ENCODE measurements at places on chromosomes 1 and 21.

DNA sequence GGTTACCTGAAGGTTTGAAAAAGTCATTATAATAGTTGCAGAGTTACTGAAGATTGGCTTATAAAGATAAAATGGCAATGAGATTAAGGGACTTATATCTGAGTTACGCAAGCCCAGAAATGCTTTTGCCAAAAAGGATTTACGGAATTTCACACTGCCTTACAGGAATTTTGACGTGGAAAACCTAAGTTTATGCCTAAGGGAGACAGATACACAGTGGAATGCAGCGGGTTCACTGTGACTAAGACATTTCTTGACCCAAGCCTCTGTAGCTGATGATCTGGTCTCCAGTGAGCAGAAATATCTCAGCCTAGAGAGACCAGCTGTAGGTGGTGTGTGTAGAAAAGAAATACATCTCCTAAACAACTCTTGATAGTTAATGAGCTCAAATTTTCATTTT lies 10.1 kb upstream of the EXO1 start:
- no peak overlapping the region for H3K27ac ChIP-seq
- no peak overlapping the region for H3K4me3 ChIP-seq
- no peaks in the 10 kb centered on the region for H3K4me1 ChIP-seq
- DNase-seq = no peak

GRCh38 chr1:233085566-233085965 lies 135.2 kb downstream of the NTPCR start:
- H3K4me1 ChIP-seq = no peaks in the 10 kb centered on the region
- no peaks in the 10 kb centered on the region for H3K27me3 ChIP-seq
- no peaks in the 10 kb centered on the region for H3K36me3 ChIP-seq
- H3K4me3 ChIP-seq = no peak overlapping the region
- no peak overlapping the region for H3K27ac ChIP-seq

DNA sequence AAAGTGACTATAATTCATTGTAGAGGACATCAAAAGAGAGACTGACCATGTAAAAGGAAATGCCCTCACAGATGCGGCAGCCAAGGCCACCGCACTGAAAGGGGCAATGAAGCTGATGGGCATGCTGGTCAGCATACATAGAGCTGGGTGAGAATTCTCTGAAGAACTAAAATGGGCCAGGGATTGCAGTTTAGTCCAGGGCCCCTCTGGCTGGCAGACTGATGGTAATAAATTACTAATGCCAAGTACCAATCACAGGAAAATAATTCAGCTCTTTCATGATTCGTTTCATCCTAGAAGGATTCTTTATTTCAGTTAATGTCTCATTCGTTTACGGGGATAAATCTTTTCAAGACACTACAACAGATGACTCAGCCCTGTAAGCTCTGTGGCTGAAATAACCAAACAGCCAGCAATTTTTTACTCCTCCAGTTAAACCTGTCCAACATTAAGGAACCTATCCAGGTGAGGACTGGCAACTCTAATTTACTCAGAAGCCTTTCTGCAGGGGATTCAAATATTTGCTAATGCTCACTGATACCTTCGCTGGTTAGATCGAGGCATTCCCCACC lies 56.9 kb upstream of the MAP1LC3C start:
- no peak overlapping the region for H3K27ac ChIP-seq
- DNase-seq = no peak
- H3K27me3 ChIP-seq = no peaks in the 10 kb centered on the region
- H3K4me3 ChIP-seq = no peak overlapping the region
- H3K4me1 ChIP-seq = no peaks in the 10 kb centered on the region

- no peaks in the 10 kb centered on the region for H3K27me3 ChIP-seq
- no peak overlapping the region for H3K4me3 ChIP-seq
- DNase-seq = no peak
- H3K27ac ChIP-seq = no peak overlapping the region
Measured at GRCh38 chr1:99595441-99595840, 50.5 kb upstream of the PALMD start.

DNA sequence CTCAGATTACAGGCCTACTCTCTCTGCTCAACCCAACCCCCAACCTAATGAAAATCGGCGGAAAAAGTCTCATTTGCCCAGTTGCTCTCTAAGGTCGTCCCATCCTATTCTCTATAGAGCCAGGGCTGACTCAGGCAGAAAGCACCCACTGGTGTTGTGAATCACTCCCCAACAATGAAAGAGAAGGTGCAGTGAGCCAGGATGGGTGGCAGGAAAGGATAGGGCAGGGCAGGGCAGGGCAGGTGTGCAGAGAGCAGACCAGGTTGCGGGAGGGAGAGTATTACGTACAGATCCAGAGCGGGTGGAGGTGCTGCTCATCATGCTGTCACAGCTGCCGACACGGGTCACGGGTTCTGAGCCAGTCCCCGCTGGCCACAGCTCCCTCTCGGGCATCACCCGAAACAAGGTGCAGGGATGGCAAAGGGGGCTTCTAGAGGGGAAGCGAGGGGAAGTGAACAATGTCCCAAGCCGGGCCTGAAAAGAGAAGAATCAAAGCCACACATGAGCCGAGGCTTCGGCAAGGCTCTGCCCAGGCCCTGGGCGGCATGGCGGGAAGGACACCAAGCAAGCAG lies 5.3 kb downstream of the C1orf116 start:
- no peak overlapping the region for H3K4me3 ChIP-seq
- no peak for DNase-seq
- peak overlapping the region; percentile 93 for H3K27ac ChIP-seq
- H3K27me3 ChIP-seq = no peaks in the 10 kb centered on the region
- H3K4me1 ChIP-seq = no peaks in the 10 kb centered on the region

GRCh38 chr21:14454016-14455009 lies 71.4 kb upstream of the HSPA13 start:
- no peaks in the 10 kb centered on the region for H3K27me3 ChIP-seq
- no peaks in the 10 kb centered on the region for H3K4me1 ChIP-seq
- no peak overlapping the region for H3K27ac ChIP-seq

GRCh38 chr1:95953015-95953414 lies 719.0 kb downstream of the RWDD3 start:
- no peaks in the 10 kb centered on the region for H3K27me3 ChIP-seq
- H3K4me3 ChIP-seq = no peak overlapping the region
- no peaks in the 10 kb centered on the region for H3K4me1 ChIP-seq
- H3K36me3 ChIP-seq = no peaks in the 10 kb centered on the region

All from Peyer's patch (tissue), 4 donors.